ENCODE measurements at places on chromosomes 2 and 18.

GRCh38 chr2:129742415-129743180 is 236.9 kb upstream of the RAB6C start:
- DNase-seq: no peak

DNA sequence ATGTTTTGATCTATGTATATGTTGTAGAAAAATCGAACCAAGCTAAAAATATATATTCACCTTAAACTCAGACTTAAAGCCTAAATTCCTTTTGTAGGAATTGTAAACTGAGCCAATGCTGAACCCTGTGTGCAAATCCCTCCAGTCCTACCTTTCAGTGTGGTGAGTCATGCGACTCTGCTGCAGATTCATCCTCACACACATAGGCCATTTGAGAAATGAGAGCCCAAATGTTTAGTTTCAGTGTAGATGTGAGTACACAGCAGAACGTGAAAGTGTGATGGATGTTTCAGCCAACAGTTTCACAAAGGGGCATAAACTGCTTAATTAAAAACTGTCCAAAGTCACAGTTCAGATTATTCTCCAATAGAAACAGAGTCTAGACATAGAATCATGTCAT is 193.2 kb downstream of the CDH19 start:
- DNase-seq: no peak

- no peak for DNase-seq
These were observed 33.6 kb upstream of the LPIN1 start for GRCh38 chr2:11712866-11713265.

DNA sequence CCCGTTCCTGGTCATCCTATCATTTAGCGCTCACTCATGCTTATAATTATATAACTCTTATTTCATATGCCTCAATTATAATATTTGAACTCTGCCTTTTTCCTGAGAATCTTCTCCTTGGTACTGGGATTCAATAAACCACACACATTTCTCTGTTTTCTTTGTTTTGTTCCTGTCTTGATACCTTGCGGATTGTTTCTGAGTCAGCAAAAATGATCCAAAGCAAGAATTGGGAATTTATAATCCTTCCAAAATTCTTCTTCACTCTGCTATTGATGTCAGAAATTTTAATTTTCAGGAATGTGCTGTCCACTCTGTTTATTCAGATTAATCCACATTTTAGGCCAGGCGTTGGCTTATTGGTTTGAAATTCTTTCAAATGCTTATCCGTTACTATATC is 886.0 kb downstream of the SUCLG1 start:
- DNase-seq: no peak

DNA sequence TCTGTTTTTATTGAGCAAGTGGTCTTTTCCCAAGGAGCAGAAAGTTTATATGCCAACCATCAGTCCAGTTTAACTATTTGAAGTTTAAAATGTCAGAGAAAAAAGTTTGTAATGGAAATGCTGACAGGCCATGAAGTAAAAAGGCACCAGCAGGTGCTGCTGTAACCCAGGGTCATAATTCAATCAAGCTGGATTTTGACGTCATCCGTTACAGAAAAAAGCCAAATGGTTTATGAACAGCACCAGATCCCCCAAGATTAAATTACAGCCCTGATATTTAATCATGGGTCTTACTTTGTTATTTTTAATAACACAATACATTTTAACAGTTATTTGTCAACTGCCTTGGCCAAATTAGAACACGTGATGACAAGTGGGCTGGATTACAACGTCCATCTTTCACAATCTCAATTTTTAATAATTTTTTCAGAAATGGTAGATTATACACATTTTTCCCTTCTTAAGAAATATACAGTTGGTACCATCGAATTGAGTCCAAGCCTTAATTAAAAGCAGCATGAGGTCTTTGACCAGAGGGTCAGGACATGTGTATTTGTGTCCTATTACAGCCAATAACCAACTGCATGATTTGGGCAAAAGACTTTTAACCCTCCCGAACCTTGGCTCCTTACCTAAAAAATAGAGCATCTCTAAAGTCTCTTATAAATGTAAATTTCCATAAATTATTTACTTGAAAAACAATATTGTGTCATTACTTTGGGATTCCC is 10.0 kb downstream of the TCF4 start:
- no peak for DNase-seq

DNA sequence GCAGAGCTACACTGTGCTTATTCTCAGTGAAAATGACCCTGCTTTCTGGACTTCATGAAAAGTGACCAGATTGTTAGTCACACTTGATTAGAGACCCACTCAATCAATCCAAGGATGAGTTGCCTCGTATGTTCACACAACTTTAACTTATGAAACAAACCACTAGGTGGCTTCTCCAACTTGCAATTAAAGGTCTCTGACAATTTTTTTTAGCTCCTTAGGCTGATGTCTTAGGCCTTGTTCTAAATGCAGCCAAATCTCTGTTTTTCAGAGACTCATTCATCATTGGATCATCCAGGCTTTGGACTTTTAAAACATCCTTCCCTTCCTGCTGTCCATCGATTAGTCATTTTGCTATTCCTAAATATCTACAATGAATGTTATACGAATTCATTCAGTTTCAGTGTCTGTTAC is 63.4 kb downstream of the MREG start:
- DNase-seq: peak; percentile 40

GRCh38 chr18:63051928-63052327 is 267.6 kb downstream of the BCL2 start:
- DNase-seq: no peak

DNA sequence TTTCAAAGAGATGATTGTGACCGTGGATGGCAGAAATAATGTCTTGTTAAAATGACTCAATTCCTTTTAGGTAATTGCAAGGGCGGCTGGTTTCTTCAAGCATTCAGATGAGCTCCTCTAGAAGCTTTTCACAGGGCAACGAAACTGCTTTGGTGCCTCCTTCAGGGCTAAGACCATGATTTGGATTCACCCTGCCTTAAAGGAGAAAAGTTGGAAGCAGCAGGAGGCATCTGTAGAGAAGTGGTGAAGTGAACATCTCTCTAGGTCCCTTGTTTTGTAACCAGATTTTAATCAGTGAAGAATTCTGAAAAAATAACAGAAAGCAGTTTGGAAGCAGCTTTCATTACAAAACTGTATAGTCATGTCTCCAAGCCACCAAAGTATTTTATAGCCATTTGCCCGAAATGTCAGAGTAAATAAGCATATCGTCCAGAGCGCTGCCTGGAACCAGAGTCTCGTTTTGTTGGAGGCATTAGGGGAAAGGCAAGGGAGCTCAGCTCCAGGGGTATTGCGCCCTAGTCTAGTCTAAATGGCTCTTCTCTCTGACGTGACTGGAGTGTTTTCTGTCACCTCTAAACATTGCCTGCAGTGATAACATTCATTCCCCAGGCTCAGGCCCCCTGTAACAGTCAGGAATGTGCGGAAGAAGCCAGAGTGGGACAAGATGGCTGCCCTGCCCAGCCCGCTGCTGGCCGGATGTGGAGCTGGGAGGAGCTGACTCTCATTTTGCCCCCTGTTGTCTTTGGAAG is 57.8 kb upstream of the ITGB6 start:
- no peak for DNase-seq

- no peak for DNase-seq
These were observed 331.4 kb upstream of the NETO1 start for GRCh38 chr18:73199151-73199550.

GRCh38 chr18:49534846-49535601 is 26.8 kb upstream of the LIPG start:
- no peak for DNase-seq

DNA sequence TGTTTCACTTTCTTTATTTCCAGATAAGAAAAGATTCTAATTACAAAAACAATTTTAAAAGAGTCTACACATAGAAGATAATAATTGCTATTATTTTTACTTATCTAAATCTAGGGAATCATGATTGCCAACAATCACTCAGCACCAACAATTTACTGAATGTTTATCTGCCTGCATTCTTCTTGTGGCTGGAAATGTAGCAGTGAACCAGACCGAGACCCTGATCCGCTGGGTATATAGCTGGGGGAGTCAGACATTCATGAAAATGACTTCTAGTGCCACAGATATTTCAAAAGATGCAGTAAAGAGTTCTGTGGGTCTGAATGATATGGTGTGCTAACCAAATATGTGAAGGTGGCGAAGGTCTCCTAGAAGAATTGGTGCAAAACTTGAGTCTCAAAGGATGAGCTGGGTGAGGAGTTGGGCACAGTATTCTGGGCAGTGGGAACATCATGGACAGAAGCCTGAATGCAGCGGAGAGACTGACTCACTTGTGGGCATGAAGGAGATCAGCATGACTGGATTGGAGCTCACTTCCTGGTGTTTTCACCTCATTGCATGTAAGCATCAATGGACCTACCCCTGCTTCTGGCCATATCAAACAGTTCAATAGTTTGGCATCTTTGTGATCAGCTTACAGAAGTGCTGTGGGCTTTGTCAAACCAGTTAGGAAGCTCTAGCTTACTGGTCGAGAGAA is 26.1 kb upstream of the FN1 start:
- DNase-seq: no peak

Data from HFF-Myc (cell line).